ENCODE measurements at places on chromosomes 5 and 9. TPM values are rescaled to one million over a fixed set of nuclear protein-coding genes. Genes with fewer than 3 reads are reported as not detected.

Gene ENC1
- total RNA-seq: 2.5 TPM

Gene GZMA
- total RNA-seq: not detected

Gene RIGI
- total RNA-seq: 1.2 TPM

Gene PTGR1
- total RNA-seq: 29.2 TPM

Gene PCDH12
- total RNA-seq: not detected

Gene NEUROG1
- not detected for total RNA-seq

Gene TMEM252
- not detected for total RNA-seq

Gene CDX1
- total RNA-seq: not detected

Gene TRAPPC13
- 31.6 TPM for total RNA-seq

Gene GABRA1
- not detected for total RNA-seq

Gene LRRC19
- not detected for total RNA-seq

Gene PITX1
- 0.11 TPM for total RNA-seq

Gene NUTM2F
- total RNA-seq: not detected

Gene FCN2
- total RNA-seq: not detected

Gene TXN
- total RNA-seq: 448 TPM

Gene EMB
- 28.1 TPM for total RNA-seq

Gene PAEP
- total RNA-seq: 41.1 TPM

Gene TRAF1
- 0.32 TPM for total RNA-seq

Gene ACOT12
- 8.5 TPM for total RNA-seq

Gene PSMB7
- 482 TPM for total RNA-seq

Gene GABRP
- total RNA-seq: not detected

Gene TPPP
- 5.1 TPM for total RNA-seq

Gene CHSY3
- total RNA-seq: 7.8 TPM

Gene MSMP
- not detected for total RNA-seq

Gene ZNF883
- total RNA-seq: 0.69 TPM

Gene ELAVL2
- total RNA-seq: not detected

Gene BHMT2
- not detected for total RNA-seq

Gene TXNDC8
- not detected for total RNA-seq

Measured in SK-MEL-5 (cell line).